ENCODE measurements at places on chromosomes 1 and 21.

- no peak for DNase-seq
Measured at GRCh38 chr1:59079434-59080140, 217.3 kb upstream of the FGGY start.

GRCh38 chr21:29568020-29568697 is 269.4 kb downstream of the BACH1 start:
- DNase-seq: no peak

- no peak for DNase-seq
Measured at GRCh38 chr1:199641531-199641930, 386.0 kb upstream of the NR5A2 start.

DNA sequence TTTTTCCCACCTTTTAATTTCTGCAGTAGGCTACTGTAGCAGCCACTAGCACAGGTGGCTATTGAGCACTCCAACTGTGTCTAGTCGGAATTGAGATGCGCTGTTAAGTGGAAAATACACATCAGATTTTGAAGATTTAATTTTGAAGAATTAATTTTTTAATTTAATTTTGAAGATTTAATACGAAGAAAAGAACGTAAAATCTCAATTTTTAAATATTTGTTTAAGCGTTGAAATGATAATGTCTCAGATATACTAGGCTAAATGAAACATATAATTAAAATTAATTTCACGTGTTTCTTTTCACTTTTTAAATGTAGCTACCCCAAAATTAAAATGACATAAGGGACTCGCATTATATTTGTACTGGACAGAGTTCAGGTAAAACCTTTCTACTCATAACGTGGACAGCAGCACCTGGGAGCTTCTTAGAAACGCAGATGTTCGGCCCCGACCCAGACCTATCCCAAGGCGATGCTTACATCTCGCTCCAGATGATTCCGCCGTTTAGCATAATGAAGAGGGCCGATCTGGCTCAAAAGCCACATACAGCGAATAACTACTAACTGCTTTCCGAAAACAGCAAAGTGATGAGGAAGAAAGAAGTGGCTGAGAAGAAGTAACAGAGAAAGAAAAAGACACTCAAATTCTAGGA is 717 bp downstream of the CRYZL1 start:
- peak; percentile 13 for DNase-seq

DNA sequence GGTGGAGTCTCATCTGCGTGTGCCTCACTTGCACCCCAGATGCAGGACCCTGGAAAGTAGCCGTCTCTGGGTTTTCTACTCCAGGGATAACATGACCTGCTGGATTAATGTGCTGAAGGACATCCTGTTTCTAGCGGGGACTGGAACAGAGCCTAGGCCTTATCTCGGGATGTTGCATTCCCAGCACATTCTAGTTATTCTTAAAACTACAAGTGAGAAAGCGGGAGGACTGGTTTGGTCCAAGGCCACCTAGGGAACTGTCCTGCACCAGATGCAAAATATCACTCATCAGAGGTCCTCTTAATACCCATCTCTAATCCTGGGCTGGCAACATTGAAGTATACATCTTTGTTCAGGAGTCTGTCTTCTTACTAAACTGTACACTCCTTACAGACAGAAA is 179.9 kb downstream of the ZC3H11B start:
- DNase-seq: no peak

GRCh38 chr1:26378088-26378878 is 5.7 kb upstream of the ZNF683 start:
- peak; percentile 34 for DNase-seq

GRCh38 chr1:114153261-114154145 is at the start of gene SYT6:
SYT6 (minus strand) TSS chr1:114153869; CDS start chr1:114153772, 97 bp downstream.
- no peak for DNase-seq

Measured in kidney capillary endothelial cell (primary cell).